Stimulated activated CD4-positive, alpha-beta T cell treated with anti-CD3 and anti-CD28 coated beads, Interleukin-15, amount 100 ng/mL, for 1 hour (primary cell): ENCODE measurements at places on chromosomes 2 and 18.

GRCh38 chr2:217105733-217106649 lies 246.1 kb upstream of the TNP1 start:
- no peak for DNase-seq

- no peak for DNase-seq
These were observed at the start of gene ARHGEF4 for GRCh38 chr2:130836501-130837174. ARHGEF4 (plus strand) TSS chr2:130836914; CDS start chr2:130836954, 40 bp downstream.

- no peak for DNase-seq
These were observed 1176.2 kb downstream of the SUCLG1 start for GRCh38 chr2:83282841-83283240.

DNA sequence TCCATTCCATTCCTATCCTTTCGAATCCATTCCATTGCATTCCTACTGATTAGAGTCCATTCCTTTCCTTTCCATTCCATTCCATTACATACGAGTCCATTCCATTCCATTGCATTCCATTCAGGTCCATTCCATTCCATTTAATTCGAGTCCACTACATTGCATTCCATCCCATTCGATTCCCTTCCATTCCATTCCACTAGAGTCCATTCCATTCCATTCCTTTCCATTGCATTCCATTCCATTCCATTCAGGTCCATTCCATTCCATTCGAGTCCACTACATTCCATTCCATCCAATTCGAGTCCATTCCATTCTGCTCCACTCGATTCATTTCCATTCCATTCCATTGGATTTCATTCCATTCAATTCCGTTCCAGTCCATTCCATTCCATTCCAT lies 1133.6 kb downstream of the RPIA start:
- DNase-seq, result no peak

GRCh38 chr2:160575368-160575767 lies 81.8 kb upstream of the RBMS1 start:
- DNase-seq, result no peak

DNA sequence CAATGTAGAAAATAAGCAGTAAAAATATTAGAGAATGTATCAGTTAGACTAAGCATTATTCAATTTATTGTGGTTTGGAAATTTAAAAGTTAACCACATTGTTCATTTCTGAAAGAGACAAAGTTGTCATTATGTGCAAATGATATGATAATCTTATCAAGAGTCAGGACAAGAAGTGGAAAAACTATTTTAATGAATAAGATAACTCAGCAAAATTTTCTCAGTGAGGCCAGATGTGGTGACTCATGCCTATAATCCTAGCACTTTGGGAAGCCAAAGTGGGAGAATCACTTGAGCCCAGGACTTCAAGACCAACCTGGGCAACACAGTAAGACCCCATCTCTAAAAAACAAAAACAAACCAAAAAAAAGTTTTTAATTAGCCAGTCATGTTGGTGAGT lies 39.5 kb upstream of the CERS6 start:
- DNase-seq, result no peak

DNA sequence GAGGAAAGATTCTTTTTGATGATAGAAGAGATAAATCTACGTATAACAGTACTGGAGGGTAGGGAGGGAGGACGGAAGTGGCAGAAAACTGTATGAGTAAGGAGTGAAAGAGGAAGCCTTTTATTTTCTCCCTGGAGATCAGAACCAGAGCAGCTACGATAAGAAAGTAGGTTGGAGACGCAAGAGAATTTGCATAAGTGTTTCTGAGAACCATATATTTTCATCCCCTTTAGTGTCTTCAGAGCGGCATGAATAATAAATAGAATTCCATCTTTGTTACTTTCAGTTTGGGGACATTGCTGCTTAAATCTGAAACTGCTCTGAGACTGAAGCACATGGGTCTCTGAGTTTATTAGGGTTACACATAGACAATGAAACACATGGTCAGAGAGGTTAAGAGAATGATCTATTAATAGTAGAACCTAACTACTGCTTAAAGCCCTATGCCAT lies 230.2 kb upstream of the TNP1 start:
- DNase-seq, result no peak

DNA sequence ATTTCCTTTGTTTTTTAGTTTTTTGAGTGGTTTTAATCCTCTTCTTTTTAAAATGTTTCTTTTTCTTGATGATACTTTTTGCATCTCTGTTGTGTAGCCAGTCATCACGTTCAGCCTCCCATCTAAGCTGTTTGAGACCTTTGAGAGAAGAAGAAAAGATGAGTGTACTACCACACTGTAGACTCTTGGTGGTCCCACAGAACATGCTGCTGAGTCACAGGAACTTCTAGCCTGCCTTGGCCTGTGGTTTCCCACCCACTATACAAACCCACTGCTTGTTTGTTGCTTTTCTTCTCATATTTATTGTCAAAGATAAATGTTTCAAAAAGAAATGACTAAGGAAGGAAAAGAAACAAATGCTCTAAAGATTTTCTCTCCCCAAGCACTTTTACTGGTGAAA lies 5.5 kb downstream of the CEBPZOS start:
- no peak for DNase-seq

DNA sequence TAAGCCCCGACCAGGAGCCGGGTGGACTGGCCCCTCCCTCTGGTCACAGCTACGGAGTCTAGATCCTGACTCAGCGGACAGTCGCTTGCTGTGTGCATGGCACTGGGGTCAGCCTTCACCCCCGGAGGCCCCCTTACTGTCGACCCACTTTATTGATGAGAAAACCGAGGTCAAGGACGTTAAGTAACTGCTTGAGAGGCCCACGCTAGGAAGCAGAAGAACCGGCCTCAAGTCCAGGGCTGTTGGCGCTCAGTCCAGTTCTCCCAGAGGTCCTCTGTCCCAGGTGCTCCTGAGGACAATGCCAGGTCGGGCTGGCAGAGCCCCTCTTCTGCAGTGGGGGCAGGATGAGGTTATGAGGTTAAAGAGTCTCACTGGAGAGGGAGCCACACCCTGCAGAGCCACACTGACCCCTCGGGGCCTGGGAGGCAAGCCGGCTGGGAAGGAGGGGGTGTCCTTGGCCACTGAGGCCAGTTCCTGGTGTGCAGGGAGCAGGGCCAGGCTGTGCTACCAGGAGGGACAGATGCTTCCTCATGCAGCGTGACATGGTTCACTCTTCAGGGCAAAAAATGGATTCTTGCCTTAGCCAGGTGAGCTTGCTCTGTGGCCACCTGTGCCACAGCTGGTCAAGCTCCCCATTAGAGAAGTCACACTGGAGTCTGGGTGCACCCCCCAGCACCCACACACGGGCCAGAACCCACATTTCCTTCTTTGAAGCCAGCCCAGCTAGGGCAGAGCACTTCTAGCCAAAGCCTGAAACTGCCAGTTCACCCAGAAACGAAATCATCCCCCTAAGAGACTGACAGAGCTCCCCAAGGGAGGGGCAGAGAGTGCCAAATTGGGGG lies 47.3 kb upstream of the HPCAL1 start:
- DNase-seq, result no peak

- DNase-seq, result no peak
These were observed 159.7 kb downstream of the NAPG start for GRCh38 chr18:10685484-10685883.

DNA sequence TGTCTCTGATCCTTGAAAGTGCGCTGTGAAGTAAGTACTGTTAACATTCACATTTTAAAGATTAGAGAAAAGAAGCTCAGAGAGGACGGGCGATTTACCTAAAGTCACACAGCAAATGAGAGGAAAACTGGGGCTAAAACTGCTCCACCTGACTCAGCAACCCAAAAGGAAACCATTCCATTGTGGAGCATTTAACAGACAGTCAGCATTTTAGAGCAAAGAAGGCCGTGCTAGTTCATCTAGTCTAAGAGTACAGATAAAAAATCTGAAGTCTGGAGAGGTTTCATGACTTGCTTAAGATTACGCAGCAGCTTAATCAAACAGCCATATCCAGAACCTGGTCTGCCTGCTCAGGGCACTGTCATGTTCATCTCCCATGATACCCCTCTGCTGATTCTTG lies 19.9 kb upstream of the KCNF1 start:
- no peak for DNase-seq

DNA sequence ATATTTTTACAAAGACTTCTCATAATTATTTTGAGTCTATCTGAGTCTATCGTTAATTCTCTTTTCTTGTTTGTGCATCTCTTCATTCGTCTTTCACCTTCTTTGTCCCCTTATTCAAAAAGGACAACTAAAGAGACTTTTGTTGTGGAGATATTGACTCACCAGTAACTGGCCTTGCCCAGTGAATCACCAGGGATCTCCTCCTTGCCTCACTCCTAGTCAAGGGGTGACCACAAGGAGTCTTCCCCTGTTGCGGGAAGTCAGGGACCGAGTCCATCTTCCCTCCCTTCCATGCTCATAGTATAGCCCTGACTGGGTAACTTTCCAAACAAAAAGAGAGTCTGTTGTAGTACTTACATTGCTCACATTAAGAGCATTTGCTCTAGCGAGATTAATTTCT lies 158.9 kb downstream of the NEB start:
- DNase-seq, result no peak
